Uterus (tissue), 4 donors: ENCODE measurements at places on chromosomes 16 and 17.

- DNase-seq, result peak; percentile 79
These were observed 7.8 kb upstream of the PDK2 start for GRCh38 chr17:50087246-50087911.

- DNase-seq, result no peak
These were observed 35.4 kb upstream of the ADGRG1 start for GRCh38 chr16:57593021-57593420.

GRCh38 chr17:45333702-45334092 lies 16.9 kb upstream of the MAP3K14 start:
- DNase-seq, result peak; percentile 7

GRCh38 chr16:67719048-67719777 lies at the start of gene GFOD2:
Gene GFOD2, minus strand, starts transcription at chr16:67719316. Its CDS starts 33,601 bp downstream, at chr16:67685715.
- DNase-seq, result peak; percentile 98

DNA sequence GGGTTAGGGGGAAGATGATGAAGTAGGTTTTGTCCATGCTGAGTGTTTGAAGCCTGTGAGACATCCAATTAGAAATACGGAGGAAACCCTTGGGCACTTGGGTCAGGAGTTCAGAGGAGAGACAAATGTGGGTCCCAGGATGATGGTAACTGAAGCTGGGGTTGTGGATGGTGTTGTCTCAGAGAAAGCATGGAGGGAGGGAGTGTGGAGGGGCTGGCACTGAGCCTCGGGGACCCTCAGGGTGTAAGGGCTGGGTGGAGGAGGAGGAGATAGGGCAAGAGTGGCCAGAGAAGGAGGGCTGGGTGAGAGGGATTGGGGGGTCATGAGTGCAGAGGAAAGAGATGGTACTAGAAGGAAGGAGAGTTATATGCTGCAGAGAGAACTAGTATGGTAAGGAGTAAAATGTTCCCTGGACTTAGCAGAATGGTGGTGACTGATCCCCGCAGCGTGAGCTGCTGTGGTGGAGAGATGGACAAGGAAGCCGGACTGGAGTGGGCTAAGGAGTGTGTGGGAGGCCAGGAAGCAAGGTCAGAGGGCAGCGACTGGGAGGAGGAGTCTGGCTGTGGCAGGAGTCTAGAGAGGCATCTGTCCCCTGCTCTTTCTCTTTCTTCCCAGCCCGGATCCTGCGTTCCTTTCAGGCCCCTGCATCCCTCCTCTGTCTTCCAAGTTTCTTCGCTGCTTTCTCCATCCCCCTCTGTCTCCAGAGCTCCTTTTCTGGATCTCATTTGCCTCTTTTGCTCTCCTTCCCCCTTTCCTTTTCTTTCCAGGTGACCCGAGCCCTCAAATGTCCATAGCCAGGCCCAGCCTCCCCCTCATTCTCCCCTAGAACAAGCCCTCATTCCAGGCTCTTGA lies 3.9 kb upstream of the COL1A1 start:
- peak; percentile 78 for DNase-seq

GRCh38 chr16:11303405-11304138 lies 22.4 kb upstream of the PRM1 start:
- DNase-seq, result no peak

- DNase-seq, result no peak
These were observed 82.8 kb downstream of the METRNL start for GRCh38 chr17:83162035-83162745.

GRCh38 chr16:10611825-10612342 lies 31.5 kb upstream of the EMP2 start:
- DNase-seq, result no peak

DNA sequence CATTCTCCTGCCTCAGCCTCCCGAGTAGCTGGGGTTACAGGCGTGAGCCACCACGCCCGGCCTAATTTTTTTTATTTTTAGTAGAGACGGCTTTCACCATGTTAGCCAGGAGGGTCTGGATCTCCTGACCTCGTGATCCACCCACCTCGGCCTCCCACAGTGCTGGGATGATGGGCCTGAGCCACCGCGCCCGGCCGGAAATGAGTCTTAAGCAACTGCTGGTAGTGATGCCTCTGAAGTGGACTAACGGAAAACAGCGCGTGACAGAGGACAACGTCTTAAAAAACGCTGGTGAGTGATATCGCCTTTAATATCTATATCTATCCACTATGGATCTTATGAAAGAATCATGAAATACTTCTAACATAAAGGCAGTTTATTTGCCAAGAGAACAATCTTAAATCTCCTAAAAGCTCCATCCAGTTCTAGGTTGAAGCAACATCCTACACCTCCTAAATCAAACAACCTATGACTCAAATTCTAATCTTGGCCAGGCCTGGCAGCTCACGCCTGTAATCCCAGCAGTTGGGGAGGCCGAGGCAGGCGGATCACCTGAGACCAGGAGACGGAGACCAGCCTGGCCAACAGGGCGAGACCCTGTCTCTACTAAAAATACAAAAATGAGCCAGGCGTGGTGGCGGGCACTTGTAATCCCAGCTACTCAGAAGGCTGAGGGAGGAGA lies 69.8 kb downstream of the NXN start:
- peak; percentile 78 for DNase-seq

DNA sequence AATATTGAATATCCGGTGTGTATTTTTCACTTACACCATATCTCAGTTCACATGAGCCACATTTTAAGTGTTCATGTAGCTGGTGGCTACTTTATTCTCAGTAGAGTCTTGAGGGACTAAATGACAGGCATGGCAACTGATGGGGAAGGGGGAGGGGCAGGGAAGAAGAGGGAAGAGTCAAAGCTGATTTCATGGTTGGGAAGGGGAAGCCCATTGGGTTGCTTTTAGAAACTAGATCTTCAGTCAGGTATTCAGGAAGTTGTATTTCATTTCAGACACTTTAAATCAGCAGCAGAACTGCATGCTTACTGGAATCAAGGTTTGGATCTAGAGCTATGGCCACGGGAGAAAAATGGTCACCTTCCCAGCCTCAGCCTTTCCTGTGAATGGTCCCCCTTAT lies 2.9 kb upstream of the WIPI1 start:
- DNase-seq, result no peak

DNA sequence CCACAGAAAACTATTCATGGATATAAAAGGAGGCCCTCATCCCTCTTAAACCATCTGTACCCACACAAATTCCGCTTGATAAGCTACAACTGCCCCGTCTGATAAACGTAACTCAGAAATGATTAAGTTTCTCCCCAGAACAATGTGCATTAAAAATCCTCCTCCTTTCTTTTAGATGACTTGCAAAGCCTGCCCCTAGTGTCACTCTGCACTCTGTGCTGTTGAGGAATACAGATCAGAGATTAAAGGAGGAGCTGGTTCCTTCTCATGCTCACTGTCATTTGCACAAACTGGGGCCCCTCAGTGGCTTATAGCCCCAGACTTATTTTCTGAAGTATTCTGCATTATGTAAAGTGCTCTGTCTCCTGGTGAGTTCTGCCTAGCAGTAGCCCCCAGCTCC lies 33.3 kb downstream of the CDRT15 start:
- no peak for DNase-seq

GRCh38 chr17:11944587-11944986 lies 52.7 kb downstream of the ZNF18 start:
- no peak for DNase-seq

DNA sequence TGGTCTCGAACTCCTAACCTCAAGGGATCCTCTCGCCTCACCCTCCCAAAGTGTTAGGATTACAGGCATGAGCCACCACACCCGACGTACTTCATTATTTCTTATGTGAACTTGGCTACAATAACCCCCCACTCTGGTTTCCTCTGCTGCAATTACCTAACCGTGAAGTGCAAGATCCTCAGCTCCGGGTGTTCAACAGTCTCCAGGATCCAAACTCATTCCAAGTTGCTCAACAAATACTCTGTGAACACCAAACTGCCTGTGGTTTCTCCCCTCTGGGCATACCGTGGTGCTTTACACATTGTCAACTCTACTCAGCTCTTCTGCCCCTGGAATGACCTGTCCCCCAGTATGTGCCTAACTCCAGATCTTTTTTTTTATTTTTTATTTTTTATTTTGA lies 6.8 kb upstream of the SULT1A1 start:
- no peak for DNase-seq
